Ecto neural progenitor cell (in vitro differentiated cells): ENCODE measurements at places on chromosomes 3 and 15.
A peak's percentile ranks its signal among the peaks of the same experiment; 100 is the strongest.

DNA sequence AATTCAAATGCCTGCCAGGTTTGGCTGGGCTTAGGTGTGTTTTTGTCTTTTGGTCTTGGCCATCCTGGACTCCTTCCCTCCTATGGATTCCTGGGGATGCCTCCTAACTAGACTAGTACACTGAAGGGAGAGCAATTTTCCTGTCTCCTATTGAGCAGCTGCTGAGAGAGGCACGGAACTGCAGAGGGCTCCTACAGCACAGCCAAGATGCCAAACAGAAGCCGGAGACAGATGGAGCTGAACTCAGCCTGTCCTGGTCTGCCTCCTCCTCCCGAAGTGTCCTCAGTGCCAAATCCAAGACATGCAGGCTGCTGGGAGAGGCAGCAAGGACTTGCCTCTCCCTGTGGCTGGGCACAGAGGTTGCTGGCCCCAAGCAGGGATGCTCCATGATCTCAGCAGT lies 256.6 kb upstream of the PROK2 start:
- DNase-seq: no peak

DNA sequence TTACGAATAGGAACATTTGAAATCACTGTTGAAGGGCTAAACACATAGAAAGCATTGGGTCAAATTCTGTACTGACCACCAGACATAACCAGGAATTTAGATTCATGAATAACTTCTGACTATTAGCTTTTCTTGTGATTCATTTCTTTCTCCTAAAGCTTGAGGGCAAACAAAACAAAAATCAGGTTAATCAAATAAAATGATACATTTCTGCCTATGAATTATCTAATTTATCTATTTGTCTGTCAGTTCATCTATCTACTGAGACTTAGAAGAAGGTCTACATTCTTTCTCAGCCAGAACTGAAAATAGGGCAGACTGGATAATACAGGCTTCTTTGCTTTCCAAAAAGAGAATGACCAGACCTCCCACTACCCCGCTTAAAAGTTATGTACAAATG lies 65.9 kb upstream of the ST3GAL6 start:
- DNase-seq: no peak

- DNase-seq: no peak
Observed at GRCh38 chr3:64082961-64083541, 59.8 kb upstream of the PSMD6 start.

GRCh38 chr3:59996056-59996455 lies 946.2 kb upstream of the CFAP20DC start:
- DNase-seq: no peak

DNA sequence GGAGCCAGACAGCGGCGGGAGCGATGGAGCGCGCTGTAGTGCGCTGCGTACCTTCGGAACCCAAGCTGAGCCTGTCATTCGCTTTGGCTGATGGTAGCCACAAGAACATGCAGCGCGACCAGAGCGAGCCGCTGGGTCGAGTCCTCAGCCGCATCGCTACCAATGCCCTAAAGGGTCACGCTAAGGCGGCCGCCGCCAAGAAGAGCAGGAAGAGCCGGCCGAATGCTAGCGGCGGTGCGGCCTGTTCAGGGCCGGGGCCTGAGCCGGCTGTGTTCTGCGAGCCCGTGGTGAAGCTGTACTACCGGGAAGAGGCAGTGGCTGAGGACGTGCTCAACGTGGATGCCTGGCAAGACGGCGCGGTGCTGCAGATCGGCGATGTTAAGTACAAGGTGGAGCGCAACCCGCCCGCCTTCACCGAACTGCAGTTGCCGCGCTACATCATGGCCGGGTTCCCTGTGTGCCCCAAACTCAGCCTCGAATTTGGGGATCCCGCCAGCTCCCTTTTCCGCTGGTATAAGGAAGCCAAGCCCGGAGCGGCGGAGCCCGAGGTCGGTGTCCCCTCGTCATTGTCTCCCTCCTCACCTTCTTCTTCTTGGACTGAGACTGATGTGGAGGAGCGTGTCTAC lies 498 bp downstream of the PDE12 start:
- no peak for DNase-seq

GRCh38 chr3:59777667-59778077 lies 727.8 kb upstream of the CFAP20DC start:
- DNase-seq: no peak

DNA sequence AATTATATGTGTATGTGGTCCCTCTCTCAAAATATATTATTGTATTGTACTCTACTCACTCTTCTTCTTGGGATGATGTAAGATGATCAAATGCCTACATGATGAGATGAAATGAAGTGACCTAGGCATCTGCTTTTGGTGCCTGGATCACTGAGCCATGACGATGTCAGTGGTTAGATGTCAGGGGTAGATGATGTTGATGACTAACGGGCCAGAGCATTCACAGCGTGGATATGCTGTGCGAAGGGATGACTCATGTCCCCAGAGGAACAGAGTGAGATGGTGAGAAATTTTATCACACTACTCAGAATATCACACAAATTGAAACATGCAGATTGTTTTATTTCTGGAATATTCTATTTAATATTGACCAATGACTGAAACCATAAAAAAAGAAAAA lies 233.9 kb upstream of the CADM2 start:
- DNase-seq: no peak

DNA sequence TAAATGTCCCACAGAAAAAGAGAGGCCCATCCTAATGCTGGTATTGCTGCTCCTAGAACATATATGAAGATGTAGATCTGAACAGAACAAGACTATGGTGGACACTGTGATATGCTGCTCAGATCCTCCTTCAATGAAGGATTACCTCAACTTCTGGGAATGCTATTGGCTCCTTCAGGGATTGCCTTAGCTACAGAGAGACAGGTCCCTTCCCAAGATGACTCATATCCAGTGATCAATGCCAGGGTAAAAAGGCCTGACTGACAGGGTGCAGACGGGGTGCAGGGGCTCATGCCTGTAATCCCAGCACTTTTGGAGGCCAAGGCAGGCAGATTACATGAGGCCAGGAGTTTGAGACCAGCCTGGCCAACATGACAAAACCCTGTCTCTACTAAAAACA lies 20.5 kb upstream of the STAG1 start:
- no peak for DNase-seq

DNA sequence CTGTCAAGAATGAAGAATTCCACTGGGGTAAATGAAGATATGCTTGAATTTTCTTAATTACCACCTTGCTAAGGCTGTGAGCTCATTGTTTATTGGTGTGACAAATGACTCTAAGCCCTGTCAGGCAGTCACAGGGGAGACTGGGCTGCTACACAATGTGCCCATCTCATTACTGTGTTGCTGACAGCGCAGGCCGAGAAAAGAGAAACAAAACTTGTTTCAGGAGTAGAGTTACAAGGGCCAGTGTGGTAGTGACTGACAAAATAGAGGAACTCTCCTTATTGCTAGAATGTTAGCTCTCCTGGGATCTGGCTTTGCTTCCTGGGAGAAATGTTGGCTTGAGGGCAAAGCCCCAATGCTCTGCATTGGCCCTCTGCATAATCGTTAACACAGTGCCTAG lies 130.4 kb upstream of the CRBN start:
- no peak for DNase-seq

DNA sequence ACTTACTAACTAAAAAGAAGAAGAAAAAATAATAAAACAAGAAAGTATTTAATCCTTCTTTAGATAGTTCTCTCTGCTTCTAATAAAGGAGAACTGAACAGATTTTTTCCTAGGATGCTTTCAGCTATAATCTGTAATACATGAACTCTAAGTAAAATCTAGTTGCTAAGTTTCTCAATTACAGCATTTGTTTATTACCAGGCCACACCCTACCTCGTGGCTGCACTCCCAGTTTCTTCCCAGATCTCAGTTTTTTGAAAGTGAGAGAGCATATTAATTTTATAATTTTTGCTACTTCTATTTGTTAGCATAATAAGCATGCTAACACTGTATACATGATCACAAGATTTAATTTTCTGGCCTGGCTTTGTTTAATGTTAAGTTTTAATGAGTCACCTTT lies 258.3 kb downstream of the IL5RA start:
- no peak for DNase-seq

- DNase-seq: no peak
Observed at GRCh38 chr3:22704571-22705354, 498.4 kb upstream of the UBE2E2 start.

DNA sequence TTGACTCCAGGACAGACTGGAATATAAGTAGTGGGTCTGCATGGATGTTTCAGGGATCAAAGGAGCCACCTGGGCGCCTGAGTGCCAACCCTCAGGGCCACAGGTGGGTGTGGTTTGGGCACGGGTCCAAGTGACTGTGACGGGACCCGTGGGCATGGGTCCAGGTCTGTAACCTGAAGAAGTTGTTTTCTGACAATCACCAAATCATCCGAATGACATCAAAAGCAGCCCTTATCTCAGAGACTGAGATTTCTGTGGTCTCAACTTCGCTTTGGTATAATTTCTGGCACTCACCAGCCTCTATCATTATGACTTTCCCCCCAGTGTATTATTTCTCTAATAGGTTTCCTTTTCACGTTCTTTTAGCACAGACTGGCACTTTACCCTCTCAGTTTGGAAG lies 24.4 kb downstream of the RLBP1 start:
- DNase-seq: no peak

GRCh38 chr3:176807938-176808337 lies 389.3 kb downstream of the TBL1XR1 start:
- no peak for DNase-seq

DNA sequence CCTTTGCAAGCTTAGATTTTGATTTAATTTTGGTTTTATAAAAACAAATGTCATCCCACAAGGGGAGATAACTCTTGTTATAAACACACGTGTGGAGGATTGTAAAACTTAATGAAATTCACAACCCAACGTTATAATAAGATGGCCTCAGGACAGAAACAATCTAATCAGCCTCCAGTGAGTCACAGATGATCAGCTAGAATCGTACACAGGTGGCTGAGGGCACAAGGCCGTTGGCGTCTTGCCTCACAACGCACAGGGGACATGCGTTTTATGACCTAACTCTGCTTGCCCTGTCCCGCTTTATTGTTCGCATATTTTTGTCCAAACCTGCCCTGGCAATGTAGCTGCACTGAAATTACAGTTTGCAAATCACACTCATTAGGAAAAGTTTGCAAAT lies 121.9 kb upstream of the PDZRN3 start:
- DNase-seq: no peak

- DNase-seq: no peak
Observed at GRCh38 chr15:67135494-67135893, 70.1 kb downstream of the SMAD3 start.

- DNase-seq: no peak
Observed at GRCh38 chr15:39426552-39427532, 154.0 kb upstream of the THBS1 start.

GRCh38 chr15:39501366-39502081 lies 79.4 kb upstream of the THBS1 start:
- no peak for DNase-seq

GRCh38 chr3:184371570-184372018 lies 6.4 kb downstream of the THPO start:
- DNase-seq: peak; percentile 78

GRCh38 chr3:7194071-7194835 lies 333.3 kb downstream of the GRM7 start:
- no peak for DNase-seq

DNA sequence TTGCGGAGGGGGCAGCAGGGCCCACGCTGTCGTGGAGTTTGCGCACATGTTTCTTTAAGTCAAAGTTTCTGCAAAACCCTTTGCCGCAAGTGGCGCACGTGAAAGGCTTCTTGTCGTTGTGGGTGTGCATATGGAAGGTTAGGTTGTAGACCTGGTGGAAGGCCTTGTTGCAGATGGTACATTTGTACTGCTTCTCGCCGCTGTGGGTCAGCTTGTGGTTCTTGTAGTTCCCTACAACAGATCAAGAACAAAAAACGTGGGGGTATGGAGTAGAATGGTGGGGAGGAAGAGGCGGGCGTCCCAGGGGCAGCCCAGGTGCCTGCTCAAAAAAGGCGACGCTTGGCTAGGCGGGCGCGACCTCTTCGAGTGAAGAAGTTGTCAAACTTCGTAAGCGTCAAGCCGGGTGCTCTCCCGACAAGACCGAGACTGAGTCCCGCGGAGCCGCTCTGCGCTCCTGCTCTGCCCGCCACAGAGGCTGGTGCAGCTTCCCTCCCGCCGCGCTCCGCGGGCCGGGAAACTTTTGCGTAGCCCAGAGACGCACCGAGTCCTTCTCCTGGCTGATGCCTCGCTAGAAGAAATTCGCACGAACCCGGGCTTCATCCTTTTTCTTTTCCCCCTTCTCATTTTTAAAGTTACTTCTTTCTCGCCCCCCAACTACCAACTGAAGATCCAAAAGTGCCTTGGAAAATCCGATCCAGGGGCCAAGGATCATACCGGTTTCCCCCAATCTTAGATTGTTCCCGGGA lies 3.1 kb downstream of the FEZF2 start:
- peak; percentile 63 for DNase-seq

GRCh38 chr15:38560456-38560926 lies 4.1 kb downstream of the RASGRP1 start:
- DNase-seq: no peak

DNA sequence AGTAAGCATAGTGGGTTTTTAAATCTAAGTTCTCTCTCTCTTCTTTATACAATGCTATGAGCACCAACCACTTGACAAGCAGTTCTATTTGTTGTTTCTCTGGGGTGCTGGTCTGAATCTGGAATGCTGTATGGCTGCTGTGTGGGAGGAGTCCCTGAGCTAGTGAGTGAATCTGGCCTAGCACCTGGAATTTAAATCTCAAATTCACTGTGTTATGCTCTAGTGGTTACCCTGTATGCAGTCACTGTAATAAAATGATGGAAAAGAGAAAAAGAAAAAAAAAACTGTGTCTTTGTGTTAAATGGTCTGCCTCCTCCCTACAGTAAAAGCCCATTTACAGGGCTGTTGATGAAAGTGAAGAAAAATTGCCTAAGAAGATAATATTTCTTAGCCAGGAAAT lies 155.0 kb downstream of the ATP8B4 start:
- DNase-seq: no peak

DNA sequence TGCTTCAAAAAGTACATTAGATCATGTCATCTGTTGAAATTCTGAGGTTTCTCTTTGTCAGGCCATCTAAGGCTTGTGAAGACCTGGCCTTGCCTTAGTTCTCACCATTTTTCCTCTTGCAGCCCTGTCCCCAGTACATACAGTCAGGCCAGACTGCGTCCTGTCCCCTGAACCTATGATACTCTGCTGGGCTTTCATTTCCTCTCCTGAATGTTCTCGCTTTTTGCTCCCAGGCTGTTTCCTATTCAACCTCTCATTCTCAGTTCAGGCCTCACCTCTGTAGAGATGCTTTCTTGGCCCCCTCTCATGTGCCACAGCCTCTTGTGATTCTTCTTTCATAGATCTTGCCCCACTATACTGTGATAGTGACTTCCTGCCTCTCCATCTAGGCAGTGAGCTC lies 648.8 kb upstream of the KCNMB2 start:
- no peak for DNase-seq

DNA sequence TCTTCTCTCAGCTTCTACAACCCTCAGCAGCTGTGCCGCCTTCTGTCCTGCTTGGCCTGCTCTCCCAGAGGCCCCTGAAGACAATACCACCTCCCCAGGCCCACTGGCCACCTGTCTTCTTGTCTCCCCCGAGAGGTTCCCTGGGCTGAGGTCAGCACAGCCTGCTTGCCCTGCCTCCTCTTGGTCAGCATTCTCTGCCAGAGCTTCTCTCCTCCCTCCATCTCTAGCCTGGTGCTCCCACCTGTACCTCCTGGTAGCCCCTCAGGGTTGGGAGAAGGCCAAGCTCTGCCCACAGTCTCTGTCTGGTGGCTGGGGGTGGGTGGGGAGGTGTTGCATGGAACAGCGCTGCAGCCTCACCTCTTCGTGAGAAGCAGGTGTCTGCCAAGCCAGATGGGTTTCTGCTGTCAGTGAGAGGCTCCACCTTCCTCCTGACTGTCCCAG lies 5.6 kb upstream of the ISLR start:
- no peak for DNase-seq

GRCh38 chr3:107416886-107417285 lies 39.6 kb downstream of the CCDC54 start:
- no peak for DNase-seq

GRCh38 chr3:17544632-17545031 lies 197.8 kb downstream of the TBC1D5 start:
- no peak for DNase-seq
